AG04449 (cell line): ENCODE measurements at places on chromosomes 13 and 19.

GRCh38 chr19:55321466-55322137, 3.5 kb downstream of the TMEM150B start:
- no peak for DNase-seq

DNA sequence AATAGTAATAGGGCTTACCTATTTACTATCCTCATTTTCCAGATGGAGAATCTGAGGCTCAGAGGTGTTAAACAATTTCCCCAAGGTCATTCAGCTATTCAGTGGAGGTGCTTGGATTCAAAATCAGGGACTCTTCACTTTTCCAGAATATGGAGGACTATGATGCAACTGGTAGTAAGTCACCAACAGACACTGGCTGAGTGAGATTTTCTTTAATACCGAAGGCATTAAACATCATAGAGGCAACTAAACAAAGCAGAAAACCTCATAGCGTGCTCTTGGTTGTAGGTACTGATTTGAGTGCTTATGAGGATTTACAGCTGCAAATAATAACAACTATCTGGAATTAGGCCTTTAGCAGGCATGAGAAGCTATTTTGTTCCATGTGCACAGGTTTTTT, 134.4 kb downstream of the DLEU7 start:
- no peak for DNase-seq

DNA sequence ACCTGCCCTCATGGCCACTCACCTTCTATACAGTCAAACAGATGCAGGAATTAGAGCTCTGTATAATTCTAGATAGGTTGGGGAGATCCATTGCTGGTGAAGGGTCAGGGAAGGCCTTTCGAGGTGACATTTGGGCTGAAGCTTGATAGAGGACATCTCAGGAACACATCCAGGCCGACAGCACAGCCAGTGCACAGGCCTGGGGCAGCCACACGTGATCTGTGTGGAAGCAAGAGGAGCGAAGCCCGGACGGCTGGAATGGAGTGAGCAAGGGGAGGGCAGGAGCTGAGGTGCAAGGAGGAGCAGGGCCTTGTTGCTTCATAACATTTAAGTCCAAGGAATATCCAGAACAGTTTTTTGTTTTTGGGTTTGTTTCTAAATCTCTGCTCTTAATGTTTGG, 4.5 kb upstream of the OVOL3 start:
- no peak for DNase-seq

DNA sequence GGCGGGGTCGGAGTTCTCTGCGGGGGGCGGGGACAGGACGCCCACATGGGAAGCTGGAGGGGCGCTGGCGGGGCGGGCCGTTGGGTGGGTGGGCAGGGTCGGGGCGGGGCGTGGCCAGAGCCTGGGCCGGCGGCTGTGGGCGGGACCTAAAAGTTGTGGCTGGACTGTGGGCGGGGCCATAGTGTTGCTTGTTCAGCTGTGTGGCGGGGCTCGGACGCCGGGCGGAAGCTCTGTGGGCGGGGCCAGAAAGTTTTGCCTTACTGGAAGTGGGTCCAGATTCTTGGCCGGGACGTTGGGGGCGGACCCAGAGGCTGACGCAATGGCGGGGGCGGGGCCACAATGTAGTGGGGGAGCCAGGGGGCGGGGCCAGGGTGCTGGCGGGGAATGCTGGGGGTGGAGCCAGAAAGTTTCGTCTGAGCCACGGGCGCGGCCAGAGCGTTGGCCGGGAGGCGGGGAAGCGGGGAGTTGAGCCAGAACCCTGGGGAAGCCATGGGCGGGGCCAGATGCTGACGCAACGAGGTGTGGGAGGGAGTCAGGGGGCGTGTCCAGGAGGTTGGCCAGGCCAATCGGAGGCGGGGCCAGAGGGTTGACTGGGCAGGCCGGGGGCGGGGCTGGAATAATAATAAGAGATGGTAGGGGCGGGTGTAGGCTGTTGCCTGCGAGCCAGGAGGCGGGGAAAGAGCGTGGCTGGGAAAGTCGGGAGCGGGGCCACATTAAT, 527 bp downstream of the CCDC9 start:
- peak; percentile 92 for DNase-seq

DNA sequence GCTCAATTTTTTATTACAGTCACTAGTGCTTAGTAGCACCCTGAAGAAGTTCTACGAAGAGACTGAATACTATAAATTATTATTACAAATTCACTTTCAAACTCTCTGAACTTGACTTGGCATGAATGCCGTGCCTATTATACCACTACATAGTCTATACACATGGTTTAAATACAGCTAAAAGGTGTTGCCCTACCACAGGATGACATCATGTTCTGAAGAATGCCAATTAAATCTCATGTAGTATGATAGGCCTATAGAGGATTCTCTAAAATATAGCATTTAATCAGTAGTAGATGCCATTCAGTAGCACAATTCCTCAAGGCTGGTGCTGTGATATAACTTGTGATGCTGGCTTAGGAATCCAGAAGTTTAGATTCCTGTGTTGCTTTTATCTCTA, 16.7 kb upstream of the POSTN start:
- no peak for DNase-seq

GRCh38 chr13:20161275-20161950, 561 bp upstream of the GJA3 start:
- no peak for DNase-seq
